Natural killer cell treated with Interleukin-12 subunit alpha and Interleukin-12 subunit beta and Interleukin-15 and Interleukin-18, amount 100 ng/mL, for 72 hours (primary cell): ENCODE measurements at places on chromosomes 7 and 10. TPM values are rescaled to one million over a fixed set of nuclear protein-coding genes. Genes with fewer than 3 reads are reported as not detected.

DNA sequence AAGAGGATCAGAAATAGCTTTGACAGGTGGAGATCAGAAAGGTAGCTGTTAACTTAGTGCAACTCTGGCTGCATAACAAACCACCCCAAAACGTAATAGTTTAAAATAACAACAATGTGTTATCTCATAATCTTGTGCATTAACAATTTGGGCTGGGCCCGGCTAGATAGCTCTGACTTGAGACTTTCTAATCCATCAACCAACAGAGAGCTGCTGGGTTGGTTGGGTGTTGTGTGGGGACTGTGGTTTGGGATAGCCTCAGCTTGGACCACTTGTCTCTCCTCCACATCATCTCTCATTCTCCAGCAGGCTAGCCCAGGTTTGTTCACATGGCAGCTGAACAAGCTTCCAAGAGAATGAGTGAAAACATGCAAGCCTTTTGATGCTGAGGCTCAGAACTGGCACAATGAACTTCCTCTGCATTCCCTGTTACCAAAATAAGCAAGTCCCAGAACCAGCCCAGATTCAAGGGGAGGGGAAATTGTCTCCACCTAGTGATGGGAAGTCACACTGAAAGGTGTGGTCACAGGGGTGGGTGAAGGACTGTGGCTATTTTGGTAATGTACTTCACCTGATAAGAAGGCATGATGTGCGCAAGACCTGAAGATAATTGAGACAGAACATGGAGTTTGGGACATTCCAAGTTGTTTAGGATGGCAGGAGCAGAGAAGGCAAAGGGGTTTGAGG is 20.4 kb upstream of the ASAH2 start:
- no peak for DNase-seq
- H3K27me3 ChIP-seq: peaks cover 15% of the 10 kb centered on the region
- no peak overlapping the region for H3K4me3 ChIP-seq

Gene SLC16A9
- 0.24 TPM for total RNA-seq

DNA sequence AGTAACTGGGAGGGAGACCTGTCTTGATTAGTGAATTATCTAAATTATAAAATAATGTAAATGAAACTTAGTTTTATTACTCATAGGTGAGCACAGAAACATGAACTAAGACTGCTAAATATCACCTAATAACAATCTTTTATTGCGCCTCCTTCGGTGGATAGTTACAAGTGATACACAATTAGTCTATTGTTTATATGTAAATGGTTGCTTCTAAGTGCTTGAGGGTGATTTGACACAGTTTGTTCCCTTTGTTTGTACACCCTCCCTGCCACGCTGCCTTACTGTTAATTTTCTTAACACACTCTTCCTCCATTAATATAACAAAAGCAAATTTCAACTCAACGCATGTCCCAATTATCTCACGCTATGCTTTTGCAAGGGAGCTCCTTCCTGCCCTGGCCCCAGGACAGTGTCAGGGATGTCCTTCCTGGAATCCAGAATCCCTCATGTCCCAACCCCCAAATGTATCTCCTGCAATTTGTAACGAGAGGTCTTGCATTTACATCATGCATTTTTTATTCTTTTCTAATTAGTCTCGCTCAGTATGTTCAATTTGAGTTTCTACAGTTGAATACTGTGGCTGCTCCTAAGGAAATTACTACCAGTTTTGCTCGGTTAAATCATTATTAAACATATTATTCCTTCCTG is 4.2 kb downstream of the NPSR1 start:
- H3K36me3 ChIP-seq: no peaks in the 10 kb centered on the region
- peaks cover 40% of the 10 kb centered on the region for H3K27me3 ChIP-seq
- H3K27ac ChIP-seq: no peak overlapping the region
- no peak for DNase-seq
- H3K4me3 ChIP-seq: no peak overlapping the region

Gene YAE1
- 7.1 TPM for total RNA-seq

Gene CYP2E1
- 0.42 TPM for total RNA-seq

Gene MALRD1
- 0.39 TPM for total RNA-seq

DNA sequence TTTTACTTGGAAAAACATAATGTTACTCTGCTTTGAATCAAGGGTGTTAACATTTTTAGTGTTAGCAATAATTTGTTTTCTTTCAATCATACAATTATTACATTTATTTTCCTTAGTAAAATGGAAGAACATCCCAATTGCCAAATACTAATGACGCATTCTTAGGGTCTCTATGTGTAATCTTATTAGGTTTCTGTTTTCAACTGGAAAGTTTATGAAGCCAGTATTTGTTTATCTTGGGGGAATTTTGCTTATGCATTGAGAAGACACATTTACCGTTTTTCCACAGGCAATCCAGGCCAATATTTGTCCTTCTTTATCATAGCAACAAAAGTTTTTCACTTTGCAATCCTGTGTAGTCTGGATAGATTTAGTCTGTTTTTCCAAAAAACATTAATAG is 134.5 kb downstream of the CPED1 start:
- DNase-seq: no peak
- H3K4me3 ChIP-seq: no peak overlapping the region
- no peak overlapping the region for H3K27ac ChIP-seq
- no peaks in the 10 kb centered on the region for H3K4me1 ChIP-seq
- no peaks in the 10 kb centered on the region for H3K27me3 ChIP-seq
- no peaks in the 10 kb centered on the region for H3K36me3 ChIP-seq

Gene CCDC136
- 23.8 TPM for total RNA-seq

DNA sequence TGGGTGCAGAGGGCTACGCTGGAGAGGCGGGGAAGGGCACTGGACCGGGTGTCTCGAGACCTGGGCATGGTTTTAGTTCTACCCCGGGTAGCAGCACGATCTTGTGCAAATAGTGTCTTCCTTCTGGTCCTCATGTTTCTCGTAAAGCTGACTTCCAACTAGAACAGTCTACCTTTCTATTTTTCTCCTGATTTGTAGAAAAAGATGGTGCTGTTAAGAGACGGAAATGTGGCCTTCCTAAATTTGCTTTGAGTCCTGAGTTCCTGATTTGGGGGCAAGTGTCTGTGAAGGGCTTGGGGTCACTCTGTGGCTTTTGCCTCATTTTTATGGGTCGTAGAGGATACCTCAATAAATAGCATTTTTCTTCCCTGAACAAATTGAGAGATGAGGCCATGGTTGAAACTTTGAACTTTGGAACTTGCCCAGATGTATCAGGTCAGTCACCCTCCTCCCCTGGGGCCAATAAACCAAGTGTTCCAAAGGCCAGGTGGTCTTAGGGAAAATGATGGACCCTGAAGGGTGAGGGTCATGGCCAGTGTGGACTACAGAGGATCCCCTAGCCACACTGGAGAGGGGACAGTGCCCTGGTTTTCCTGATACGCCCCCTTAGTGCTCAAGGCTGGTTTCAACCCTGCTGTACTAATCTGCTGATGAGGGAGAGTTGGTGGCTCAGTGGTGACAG is 45.2 kb downstream of the GRK5 start:
- H3K4me1 ChIP-seq: peaks cover 22% of the 10 kb centered on the region
- no peaks in the 10 kb centered on the region for H3K36me3 ChIP-seq
- no peaks in the 10 kb centered on the region for H3K27me3 ChIP-seq
- DNase-seq: no peak
- no peak overlapping the region for H3K4me3 ChIP-seq
- peak overlapping the region; percentile 86 for H3K27ac ChIP-seq

DNA sequence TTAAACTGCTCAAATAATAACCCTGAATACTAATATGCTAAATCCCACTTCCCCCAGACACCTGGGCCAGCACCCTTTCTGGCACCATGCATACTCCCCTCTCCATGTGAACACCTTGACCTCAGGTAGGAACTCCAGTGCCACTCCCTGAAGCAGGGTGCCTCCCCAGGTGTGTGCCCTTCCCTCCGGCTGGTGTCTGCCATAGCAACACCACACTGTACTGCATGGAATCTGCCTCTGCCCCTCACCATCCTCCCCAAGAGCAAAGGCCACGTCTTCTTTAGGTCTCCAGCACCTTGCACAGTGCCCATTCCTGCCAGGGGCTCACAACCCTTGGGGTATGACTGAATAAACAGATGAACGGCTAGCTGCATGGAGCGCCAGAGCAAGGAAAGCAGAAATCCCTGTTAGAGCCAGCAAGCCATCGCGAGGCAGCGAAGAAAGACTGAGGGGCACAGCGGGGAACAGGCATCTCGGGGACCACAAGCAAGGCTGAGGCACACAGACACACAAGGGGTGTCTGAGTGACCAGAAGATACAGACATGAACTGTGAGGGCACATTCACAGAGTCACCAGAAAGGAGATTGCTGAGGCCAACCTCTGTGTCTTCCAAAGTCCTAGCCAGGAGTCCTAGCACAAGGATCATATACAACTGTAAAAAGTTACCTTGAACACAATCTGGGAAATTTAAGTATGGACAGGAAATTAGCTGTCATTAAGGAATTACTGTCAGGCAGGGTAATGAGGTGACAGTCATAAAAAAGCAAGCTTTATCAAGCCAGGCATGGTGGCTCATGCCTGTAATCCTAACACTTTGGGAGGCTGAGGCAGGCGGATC is 25.7 kb downstream of the COBL start:
- no peaks in the 10 kb centered on the region for H3K36me3 ChIP-seq
- H3K4me3 ChIP-seq: no peak overlapping the region
- no peak for DNase-seq
- H3K27me3 ChIP-seq: peaks cover 7% of the 10 kb centered on the region

Gene CRYGN
- total RNA-seq: not detected

- H3K36me3 ChIP-seq: peaks cover 7% of the 10 kb centered on the region
- peak overlapping the region; percentile 84 for H3K4me3 ChIP-seq
- H3K27ac ChIP-seq: peak overlapping the region; percentile 65
- peak; percentile 35 for DNase-seq
- H3K4me1 ChIP-seq: peaks cover 20% of the 10 kb centered on the region
- no peaks in the 10 kb centered on the region for H3K27me3 ChIP-seq
Observed at GRCh38 chr7:2553831-2554581, 1.3 kb downstream of the BRAT1 start.

GRCh38 chr10:62199584-62199983 is 69.1 kb downstream of the RTKN2 start:
- H3K4me1 ChIP-seq: peaks cover 3% of the 10 kb centered on the region
- no peak for DNase-seq
- H3K27ac ChIP-seq: peak overlapping the region; percentile 39
- no peak overlapping the region for H3K4me3 ChIP-seq

GRCh38 chr7:123323689-123324088 is 123.9 kb upstream of the SLC13A1 start:
- no peak for DNase-seq
- no peaks in the 10 kb centered on the region for H3K36me3 ChIP-seq
- no peak overlapping the region for H3K27ac ChIP-seq
- H3K4me1 ChIP-seq: no peaks in the 10 kb centered on the region
- H3K4me3 ChIP-seq: no peak overlapping the region
- H3K27me3 ChIP-seq: no peaks in the 10 kb centered on the region

DNA sequence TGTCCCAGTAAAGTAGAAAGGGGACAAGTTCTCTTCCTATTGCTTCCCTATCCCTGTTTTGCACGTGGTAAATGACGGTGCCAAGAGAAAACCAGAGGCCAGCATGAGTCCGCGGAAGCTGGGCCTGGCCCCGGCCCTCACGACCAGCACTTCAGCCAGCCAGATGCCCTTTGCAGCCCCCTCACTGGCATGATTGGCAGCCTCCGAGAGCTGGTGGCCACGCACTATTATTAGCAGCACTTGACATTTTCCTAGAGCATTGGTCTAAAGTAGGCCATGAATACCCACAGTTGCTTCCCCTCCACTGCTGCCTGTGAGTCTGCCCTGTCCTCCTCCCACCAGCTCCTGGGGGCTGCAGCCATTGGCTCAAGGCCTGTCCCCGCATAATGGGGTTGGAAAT is 369.1 kb downstream of the PLXNA4 start:
- no peak for DNase-seq
- no peaks in the 10 kb centered on the region for H3K36me3 ChIP-seq
- no peak overlapping the region for H3K4me3 ChIP-seq
- no peaks in the 10 kb centered on the region for H3K4me1 ChIP-seq
- peaks cover 6% of the 10 kb centered on the region for H3K27me3 ChIP-seq

DNA sequence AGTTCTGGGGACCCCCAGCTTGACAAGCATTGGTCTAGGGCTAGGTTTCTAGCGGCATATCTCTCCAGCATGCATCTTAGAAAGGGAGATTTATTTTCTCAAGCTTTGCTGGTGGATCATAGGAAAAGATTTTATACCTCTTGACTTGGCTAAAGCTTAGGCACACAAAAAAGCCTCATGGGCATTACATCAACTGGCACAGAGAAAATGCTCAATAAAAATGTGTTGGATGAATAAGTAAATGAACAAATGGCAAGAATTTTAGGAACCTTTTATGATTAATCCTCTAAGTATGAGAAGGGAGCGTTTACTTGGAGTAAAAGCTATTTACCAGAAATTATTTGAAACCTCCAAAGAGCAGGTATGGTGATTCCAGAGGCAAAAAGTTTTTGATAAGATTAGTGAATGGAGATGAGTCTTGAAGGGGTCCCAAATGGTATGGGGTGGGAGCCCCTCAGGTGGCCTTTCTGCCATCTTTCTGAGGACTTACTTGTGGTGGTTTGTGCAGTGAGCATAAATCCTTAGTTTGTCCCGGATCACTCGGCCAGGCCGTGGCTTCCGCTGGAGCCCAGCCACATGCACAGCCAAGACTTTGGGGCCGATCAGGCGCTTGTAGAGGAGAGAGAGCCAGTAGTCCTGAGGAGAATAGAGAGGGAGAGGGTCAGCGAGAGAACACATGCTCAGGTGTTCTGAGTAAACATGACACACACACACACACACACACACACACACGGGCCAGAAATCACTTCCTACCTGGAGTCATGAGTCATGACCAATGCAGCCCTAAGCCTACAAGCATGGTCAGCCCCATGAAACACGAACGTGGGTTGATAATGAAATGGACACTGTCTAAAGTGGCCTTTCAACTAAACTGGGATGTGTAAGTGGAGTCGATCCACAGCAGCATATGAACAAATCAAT is 43.1 kb upstream of the HPS1 start:
- peaks cover 12% of the 10 kb centered on the region for H3K27me3 ChIP-seq
- DNase-seq: no peak
- H3K4me1 ChIP-seq: no peaks in the 10 kb centered on the region
- no peak overlapping the region for H3K27ac ChIP-seq
- H3K4me3 ChIP-seq: no peak overlapping the region

DNA sequence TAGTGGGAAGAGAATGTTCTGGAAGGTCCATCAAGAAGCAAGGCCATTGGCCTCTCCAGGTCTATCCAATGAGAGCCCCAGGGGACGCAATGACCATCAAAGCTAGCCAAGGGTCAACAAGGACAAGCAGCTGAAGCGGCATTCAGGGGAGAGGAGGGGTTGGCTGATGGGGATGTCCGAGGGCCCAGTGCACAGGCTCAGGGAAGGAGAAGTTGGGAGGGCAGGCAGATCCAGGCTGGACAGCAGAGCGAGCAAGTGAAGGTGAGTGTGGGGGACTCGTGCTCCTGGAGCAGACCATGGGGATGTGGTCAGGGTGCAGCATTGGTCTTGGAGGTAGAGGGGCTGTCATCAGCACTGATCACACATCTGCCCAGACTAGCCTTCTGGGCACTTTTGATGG is 275.4 kb upstream of the TCERG1L start:
- H3K4me3 ChIP-seq: no peak overlapping the region
- no peak overlapping the region for H3K27ac ChIP-seq
- no peaks in the 10 kb centered on the region for H3K36me3 ChIP-seq
- H3K27me3 ChIP-seq: peaks cover 12% of the 10 kb centered on the region
- no peaks in the 10 kb centered on the region for H3K4me1 ChIP-seq
- DNase-seq: no peak

Gene C10orf95
- 0.98 TPM for total RNA-seq

- H3K4me3 ChIP-seq: no peak overlapping the region
- no peak overlapping the region for H3K27ac ChIP-seq
- no peaks in the 10 kb centered on the region for H3K4me1 ChIP-seq
- peaks cover 13% of the 10 kb centered on the region for H3K27me3 ChIP-seq
Observed at GRCh38 chr10:34526186-34526585, 288.9 kb downstream of the PARD3 start.
